ENCODE measurements at places on chromosomes 13 and 19.

- DNase-seq: no peak
These were observed 17.9 kb upstream of the POMP start for GRCh38 chr13:28640861-28641599.

- no peak for DNase-seq
These were observed 57.9 kb downstream of the SMARCA4 start for GRCh38 chr19:11018763-11019162.

GRCh38 chr13:53124623-53125022 is 96.0 kb downstream of the OLFM4 start:
- no peak for DNase-seq

DNA sequence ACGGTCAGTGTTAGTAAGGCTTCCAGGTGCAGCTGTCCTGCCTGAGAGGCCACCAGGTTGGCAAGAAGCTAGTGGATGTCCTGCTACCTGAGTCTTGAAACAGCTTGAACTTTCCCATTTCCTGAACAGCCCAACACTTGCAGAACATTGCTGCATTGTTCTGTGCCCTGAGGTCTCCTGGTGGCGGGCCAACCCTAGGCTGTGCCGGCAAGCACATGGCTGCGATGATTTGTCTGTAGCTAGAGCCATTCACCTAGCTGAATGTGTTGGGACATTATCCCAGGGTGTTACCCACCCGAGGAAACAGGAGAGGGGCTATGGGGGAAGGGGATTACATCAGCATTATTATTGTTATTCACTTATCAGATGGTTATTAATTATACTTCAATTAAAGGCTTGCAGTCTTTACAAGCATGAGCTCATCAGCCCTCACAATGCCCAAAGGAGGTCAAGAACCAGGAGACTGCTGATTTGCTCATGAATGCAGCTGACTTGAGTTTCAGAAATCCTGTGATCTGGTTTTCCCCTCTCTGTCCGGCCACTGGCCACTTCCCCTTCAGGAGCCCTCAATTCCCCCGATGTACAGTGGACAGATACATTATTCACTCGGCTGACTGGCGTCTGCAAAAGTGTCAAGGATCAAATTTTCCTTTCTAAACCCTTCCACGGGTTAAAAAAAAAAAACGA is 187.6 kb upstream of the TSC22D1 start:
- DNase-seq: no peak

- peak; percentile 21 for DNase-seq
These were observed 5.6 kb downstream of the BCL3 start for GRCh38 chr19:44753932-44754749.

DNA sequence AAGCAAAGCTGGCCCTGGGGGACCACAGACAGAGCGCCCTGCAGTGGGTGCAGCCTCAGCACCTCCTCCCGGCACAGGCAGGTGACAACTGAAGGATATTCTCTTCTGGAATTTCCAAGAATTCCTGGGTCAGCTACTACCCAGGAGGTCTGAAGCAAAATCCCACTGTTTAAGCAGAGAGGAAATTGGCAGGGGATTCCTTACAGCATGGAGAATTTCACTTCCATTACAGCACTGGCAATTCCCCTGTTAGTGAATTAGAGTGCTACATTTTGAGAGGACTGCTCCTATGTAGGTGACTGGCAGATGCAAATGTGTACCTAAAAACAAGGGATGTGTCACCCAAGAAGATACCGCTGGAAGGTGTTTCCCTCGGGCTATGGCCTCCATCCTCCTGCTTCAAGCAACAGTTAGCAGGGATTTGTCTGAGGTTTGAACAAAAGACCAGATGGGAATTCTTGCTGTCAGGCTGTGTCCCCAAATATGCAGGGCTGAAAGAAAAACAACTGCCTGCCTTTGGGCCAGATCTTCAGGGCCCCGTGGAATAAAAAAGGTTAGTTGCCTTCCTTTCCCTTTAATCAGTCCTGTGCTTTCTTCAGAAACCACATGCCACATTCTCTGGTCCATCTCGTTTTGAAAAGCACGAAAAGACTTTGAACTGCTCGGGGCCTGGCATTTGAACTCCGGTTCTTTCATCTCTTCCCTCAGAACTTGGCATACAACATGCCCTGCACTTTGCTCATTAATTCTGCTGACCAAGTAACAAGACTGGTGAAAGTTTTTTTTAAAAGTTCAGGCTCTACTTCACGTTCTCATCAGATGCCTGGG is 296.4 kb downstream of the DNAJC15 start:
- DNase-seq: no peak

GRCh38 chr19:44587963-44588770 is 25.2 kb upstream of the IGSF23 start:
- no peak for DNase-seq

GRCh38 chr13:77820431-77821149 is 98.0 kb downstream of the EDNRB start:
- no peak for DNase-seq

- DNase-seq: no peak
These were observed 653.0 kb upstream of the GPC6 start for GRCh38 chr13:92573467-92574057.

DNA sequence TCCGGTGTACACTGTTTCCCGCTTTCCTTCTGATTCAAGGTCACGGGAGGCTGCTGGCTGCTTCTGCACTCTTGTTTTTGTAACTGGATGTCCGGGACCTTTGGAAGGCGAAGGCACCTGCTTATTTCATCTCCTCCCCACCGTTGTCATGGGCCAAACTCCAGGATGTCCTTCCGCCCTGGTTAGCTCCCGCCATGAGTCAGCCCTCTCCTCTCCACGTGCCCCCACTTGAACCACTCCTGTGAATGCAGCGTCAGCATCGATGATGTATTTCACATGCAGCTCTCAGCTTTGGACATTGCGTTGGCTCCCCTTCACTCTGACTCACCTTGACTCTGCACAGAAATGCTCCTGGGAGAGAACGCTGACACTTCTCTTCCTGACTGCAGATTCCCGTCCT is 5.5 kb upstream of the GALP start:
- no peak for DNase-seq

DNA sequence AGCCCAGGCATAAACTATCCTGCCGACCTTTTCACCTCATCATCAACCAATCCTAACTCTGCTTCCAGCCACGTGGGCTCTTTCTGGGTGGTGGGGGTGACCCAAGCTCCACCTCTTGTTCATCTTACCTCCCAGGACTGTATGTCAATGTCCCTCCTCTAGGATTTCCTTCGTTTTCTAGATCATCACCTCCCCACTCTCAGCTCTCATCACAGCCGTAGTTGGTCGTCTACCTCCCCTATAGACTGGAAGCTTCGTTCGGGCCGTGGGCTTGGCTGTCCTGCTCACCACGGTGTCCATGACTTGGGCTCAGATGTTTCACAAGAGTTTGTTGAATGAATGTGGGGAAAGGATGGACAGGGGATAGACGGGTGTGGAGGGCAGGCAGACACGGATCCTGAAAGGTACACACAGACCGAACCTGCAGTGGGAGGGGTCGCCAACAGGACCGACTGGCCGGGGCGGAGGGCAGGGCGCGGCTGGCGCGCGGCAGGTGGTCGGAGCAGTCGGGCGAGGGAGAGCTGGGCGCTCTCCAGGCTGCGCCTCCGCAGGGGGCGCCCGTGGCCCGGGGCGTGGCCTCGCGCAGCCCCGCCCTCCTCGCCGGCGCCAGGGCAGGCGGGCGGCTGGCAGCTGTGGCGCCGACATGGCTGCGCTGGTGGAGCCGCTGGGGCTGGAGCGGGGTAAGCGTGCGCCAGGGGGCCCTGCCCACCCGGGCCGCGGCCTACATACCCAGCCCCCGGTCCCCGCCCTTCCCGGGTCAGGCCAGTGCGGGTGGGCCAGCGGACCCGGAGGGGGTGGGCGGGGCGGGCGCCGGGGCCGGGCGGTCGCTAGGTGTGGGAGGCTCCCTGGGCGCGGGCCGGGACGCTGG is at the start of gene LIN7B:
Gene LIN7B, plus strand, starts transcription at position 609 of the 868 bp plus-strand sequence. Its CDS starts 35 bp downstream, at position 644.
- peak; percentile 64 for DNase-seq

- DNase-seq: no peak
These were observed 588.5 kb downstream of the DACH1 start for GRCh38 chr13:71278512-71278911.

- no peak for DNase-seq
These were observed 224.7 kb downstream of the RGCC start for GRCh38 chr13:41682001-41682400.

- DNase-seq: no peak
These were observed 38.4 kb upstream of the RAP2A start for GRCh38 chr13:97395447-97396136.

GRCh38 chr13:37598597-37598996 is at the start of gene POSTN:
Gene POSTN (minus strand): TSS chr13:37598768. CDS start chr13:37598726, 42 bp downstream.
- DNase-seq: no peak

GRCh38 chr13:70253834-70254233 is 145.6 kb upstream of the KLHL1 start:
- no peak for DNase-seq

DNA sequence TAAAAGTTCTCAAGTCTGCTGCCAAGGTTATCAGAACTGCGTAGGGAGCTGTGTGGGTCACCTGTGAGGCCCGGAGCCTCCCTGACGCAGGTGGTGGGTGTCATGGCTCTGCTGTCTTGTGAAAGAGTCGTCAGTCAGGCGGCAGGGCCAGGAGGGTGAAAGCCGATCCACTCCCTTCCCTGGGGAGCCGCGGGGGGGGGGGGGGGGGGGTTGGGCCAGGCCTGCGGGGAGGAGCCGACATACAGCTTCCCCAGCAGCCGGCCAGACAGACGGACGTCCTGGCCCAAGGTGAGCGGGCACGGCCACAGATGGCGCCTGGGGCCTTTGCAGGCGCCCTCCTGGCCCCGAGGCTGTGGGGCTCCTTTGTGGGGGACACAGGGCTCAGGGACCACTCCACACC is 12.4 kb downstream of the SBNO2 start:
- DNase-seq: no peak

DNA sequence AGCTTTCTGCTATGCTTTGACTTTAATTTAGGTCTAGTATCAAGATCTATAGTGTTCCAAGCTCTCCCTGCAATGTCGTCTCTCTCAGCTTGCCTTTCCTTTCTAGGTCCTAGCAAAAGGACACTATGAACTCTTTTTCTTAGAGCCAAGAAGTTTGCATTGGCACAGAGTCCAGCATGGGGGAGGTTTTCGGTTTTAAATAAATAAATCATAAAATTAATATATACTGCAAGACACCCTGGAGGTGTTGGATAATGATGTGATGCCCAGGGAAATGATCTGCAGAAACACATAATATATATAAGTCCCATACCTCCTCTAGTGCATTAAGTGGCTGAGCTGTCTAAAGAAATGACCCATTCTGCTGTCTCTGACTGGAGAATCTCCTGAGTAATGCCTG is 316.4 kb upstream of the MAB21L1 start:
- DNase-seq: no peak
